ENCODE measurements at places on chromosomes 11 and 22.

GRCh38 chr11:128294671-128295050 is 292.7 kb downstream of the ETS1 start:
- no peak for DNase-seq

- no peak for DNase-seq
Observed at GRCh38 chr11:36000616-36001190, 56.8 kb downstream of the LDLRAD3 start.

DNA sequence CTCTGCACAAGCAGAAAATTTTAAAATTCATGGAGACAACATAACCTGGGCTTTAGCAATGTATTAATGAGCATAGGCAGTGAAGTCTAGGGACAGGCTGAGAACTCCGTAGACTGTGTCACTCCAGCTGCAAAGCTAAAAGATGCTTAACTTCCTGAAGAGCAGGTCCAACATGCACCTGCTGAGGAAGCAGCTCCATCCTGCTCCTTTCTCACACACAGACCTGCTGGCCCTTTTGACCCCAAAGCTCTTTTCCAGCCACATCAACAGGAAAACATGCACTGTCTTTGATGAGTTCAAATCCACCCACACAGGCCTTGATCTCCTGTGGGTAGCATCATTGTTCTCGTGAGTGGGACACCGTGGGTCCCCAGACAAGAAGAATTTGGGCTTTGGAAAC is 36.0 kb downstream of the SYN3 start:
- no peak for DNase-seq

GRCh38 chr11:115699733-115700132 is 195.5 kb upstream of the CADM1 start:
- no peak for DNase-seq

- no peak for DNase-seq
Observed at GRCh38 chr11:15493921-15494620, 379.3 kb downstream of the INSC start.

GRCh38 chr22:22705328-22706100 is 61.1 kb downstream of the GGTLC2 start:
- no peak for DNase-seq

Data from activated gamma-delta T cell treated with Interleukin-2 at 50 U/mL for 16 hours (primary cell).